ENCODE measurements at places on chromosomes 1 and 21.

- no peak for DNase-seq
These were observed 1.0 kb upstream of the EXO1 start for GRCh38 chr1:241846862-241847539.

DNA sequence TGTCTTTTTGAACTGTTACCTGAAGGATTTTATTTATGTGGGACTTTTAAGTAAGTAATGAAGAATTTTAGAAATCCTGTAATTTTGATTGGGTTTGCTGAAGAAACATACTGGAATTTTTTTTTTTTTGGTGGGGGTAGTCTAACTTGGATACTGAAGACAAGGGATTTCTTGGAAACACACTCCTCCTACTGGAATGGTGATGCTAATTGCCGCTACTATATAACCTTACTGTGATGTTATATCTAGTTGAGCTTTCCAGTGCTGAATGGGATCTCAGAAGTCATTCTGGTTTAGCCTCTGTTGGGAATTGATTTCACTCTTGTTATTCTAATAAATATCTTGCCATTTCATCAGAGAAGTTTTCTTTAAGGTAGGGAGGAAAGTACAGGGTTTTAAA, 8.4 kb downstream of the PPP2R5A start:
- DNase-seq: no peak

DNA sequence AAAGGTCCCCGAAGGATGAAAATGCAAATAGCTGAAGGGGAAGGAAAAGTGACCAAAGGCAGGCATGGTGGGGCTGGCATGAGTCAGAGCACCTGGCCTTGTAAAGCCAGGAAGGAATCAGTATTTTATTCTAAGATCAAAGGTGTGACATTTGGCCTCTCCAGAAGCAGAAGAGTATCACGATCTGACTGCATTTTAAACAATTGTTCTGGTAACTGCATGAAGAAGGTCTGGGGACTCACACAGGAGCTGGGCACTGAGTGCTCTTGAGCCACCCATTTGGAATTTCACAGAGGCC, 23.2 kb downstream of the MAB21L3 start:
- no peak for DNase-seq

GRCh38 chr1:172726740-172727139, 67.8 kb downstream of the FASLG start:
- no peak for DNase-seq

GRCh38 chr1:190138702-190139101, 339.0 kb downstream of the BRINP3 start:
- DNase-seq: no peak

DNA sequence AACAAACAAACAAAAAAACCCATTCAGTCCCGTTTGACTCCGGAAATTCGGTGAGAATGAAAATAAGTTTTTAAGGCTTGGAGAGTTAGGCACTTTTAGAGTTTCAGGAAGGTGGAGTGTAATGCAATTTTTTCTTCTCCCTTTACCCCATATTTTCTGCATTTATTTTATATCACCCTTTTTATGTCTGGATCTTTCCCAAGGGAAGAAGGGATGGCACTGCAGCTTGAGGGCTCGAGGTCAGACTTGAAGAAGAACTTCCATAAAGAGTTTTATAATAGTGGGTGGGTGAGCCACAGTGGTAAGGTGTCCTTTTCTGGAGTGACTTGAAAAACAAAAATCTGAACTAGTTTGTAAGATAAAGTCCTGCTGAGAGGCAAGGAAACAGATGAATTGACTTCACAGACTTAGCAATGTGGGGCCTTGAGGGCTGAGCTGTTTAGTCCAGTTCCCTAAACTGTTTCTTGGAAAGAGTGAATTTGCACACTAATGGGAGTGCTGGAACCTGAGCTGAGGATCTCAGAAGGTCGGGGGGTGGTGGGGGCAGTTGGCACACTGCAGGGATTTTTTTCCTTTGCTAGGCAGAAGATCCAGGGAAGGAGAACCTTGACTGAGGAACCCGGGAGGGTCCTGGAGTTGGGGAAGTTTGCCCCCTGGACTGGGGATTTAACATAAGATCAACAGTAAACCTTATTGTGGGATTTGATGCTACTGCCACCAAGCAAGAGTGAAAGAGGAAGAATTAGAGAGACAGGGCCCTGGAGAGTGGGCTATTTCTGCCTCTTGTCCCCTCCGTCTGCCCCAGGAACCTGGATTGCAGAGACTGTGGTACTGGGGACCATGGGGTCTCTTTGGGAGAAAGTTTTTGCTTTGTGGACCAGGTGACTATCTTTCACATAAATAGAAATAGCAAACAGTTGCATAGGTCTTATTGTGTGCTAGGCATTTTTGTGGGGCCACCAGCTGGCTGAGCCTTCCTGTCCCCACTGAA, 1.8 kb upstream of the MEX3A start:
- DNase-seq: no peak

DNA sequence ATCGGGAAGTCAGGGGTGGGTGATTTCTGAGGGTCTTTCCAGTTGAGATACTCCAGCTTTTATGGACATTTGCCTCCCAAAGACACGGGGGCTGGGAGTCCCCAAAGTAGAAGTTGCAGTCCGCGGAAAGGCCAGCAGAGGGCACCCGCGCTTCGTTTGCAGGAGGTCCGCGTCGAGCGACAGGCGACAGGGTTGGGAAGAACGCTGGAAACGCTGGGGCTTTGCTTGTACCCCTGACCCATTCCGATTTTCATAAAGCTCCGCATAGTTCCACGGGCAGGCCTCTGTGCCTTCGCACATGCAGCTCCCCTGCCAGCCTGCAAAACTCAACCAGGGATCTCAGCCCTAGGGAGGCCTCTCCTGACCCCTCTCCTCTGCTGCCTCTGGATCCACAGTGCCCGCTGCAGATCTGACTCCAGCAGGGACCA, 44.2 kb upstream of the LAPTM5 start:
- DNase-seq: peak; percentile 81

GRCh38 chr1:241698177-241698576, 46.1 kb downstream of the WDR64 start:
- no peak for DNase-seq

DNA sequence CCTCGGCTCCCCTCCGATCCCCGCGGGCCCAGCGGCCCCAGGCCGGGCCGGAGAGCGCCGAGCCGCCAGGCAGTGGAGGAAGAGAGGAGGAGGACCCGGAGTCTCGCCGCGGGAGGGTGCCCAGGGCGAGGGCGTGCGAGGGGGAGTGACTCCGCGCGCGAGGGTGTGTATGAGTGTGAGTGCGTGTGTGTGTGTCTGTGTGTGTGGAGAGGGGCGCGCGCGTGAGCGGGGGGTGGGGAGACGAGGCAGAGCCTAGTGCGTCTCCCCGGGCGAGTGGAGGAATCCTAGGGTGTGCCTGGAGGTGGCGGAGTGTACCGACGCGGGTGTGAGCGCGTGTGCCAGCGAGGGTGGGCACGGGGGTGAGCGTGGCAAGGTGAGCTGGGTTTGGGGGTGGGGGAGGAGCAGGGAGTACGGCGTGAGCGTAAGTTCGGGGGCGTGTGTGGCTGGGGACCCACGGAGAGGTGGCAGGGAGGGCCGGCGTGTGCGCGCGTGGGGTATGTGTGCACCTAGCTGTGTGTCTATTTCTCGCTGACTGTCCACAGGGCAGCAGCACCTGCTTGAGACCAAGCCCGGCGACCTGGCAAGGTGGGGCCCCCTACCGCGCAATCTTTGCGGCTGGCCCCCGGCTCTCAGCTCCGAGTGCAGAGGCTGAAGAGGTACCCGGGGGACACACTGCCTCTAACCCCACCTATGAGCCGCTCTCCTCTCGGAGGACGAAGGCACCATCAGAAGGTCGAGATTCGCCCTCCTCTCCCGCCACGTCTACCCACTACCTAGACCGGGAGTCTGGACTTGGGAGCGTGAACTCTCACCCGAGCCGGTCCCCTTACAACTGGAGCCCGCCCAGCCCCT, 784 bp upstream of the KCND3 start:
- DNase-seq: no peak

- DNase-seq: no peak
These were observed 154.6 kb downstream of the SLC30A10 start for GRCh38 chr1:219773775-219774174.

- no peak for DNase-seq
These were observed 48.4 kb upstream of the IGSF5 start for GRCh38 chr21:39696618-39697017.

- no peak for DNase-seq
These were observed 106.4 kb upstream of the PBX1 start for GRCh38 chr1:164452549-164452948.

- DNase-seq: no peak
These were observed 556.5 kb downstream of the PTBP2 start for GRCh38 chr1:97277891-97278654.

GRCh38 chr21:43270800-43271301, 102.0 kb downstream of the CRYAA start:
- DNase-seq: no peak

DNA sequence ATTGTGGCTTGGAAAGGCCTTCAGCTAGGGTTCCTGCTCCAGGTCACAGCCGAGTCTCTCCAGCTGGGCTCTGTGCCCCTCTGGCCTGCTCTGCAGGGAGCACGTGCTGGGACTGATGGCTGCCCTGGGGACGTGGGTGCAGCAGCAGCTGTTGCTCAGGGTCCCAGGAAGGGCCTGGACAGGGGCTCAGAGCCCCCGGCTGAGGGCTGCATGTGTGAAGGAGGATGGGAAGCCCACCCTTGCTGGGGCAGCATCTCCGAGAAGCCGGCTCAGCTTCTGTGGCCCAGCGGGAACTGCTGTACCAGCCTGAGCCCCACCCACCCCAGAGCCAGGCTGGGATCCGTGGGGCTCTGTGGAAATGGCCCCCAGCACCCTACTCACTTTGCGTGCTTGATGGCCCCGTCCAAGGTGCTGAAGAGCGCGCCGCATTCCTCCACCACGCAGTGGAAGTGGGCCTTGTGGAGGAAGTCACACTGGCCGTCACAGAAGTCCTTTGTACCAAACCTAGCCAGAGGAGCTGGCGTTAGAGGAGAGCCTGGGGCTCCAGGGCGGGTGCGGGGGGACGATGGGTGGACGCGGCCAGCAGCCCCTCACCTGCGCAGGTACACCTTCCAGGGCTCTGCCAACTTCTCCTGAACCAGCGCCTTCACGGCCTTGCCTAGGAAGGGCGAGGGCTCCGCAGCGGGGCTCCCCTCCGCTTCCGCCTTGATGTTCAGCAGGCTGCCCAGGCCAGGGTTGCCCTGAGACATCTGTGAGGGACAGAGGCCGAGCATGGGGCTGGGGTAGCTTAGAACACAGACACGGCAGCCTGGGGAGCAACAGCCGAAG, 147.5 kb downstream of the CASZ1 start:
- no peak for DNase-seq

DNA sequence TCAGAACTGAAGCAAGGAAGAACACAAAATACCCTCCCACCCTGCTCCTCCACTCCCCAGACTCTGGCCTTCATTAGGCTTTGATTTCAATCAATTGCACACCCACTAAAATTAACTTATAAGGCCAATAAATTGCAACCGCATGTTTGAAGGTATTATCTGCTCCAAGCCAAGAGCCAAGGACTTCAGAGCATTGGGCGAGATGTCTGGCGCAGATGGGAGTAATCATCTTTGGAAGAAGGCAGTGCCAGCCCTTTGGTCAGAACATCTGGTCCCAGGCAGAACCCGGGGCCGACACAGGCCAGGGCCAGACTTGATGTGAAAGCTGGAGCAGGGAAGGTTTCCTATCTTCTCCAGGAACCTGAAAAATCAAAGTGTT, 60.0 kb downstream of the SLC66A1 start:
- no peak for DNase-seq

GRCh38 chr1:29186707-29187106, 5.0 kb upstream of the SRSF4 start:
- no peak for DNase-seq

DNA sequence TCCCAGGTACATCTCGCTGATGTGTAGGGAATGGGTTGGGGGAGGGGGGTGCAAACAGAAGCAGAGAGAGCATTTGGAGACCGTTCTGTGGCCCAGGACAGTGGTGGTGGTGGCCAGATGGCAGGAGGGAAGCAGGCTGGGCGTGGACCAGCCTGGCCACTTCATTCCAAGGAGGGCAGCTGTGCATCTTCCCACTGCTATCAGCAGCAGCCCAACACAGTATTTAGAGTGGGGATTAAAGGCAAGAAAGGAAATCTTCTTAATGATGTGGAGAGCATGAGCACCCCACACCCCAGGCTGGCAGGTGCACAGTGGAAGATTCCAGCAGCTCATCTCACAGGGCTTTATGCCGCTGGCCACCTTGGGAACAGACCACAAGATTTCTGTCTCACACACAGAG, 198.7 kb downstream of the NPHP4 start:
- no peak for DNase-seq

GRCh38 chr1:7954683-7955082, 6.8 kb upstream of the PARK7 start:
- DNase-seq: no peak

- DNase-seq: no peak
These were observed 29.6 kb upstream of the AGL start for GRCh38 chr1:99820546-99820945.

- DNase-seq: no peak
These were observed 2.2 kb upstream of the KCNA3 start for GRCh38 chr1:110676970-110677369.

GRCh38 chr1:43304314-43304681, 3.5 kb downstream of the TIE1 start:
- no peak for DNase-seq

DNA sequence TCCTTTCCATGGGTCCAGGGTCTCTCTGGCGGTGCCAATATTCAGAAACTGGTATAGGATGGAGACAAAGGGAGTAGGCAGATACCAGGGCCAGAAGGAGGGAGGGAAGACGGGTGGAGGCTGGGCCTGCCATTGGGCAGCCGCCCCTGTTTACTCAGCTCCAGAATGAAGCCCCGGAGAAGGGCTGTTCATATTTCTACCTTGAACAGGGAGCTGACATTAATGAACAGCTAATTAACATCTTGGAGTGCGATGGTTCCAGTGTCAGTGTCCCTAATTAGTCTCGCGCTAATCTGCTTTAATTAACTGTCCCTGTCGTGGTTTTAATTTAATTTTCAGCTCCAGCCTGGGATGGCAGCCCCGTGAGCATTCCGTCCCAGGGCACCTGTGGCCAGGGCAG, 113.8 kb downstream of the EPHB2 start:
- DNase-seq: no peak

DNA sequence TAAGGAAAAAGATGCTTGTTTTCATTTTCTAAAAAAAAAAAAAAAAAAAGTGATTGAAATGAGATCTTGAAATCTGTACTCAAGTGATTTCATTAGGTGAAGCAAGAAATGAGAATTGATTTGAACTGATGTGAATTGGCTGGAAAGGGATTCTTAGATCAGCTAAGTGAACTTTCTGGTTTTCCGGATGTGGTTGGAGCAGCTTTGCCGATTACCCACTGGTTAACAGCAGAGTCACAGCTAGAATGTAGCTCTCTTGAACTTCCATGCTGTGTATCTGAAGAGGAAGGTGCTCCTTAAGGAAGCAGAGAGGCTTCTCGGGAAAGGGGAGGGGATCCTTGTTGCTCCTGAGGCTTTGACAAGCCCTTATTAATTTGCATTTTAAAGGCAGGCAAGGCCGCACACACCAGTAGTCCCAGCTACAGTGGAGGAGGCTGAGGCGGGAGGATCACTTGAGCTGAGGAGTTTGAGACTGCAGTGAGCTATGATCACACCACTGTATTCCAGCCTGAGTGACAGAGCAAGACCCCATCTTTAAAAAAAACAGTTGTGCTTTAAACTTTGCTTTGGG, 28.7 kb upstream of the PWP2 start:
- DNase-seq: no peak

All from activated gamma-delta T cell treated with Interleukin-2 at 50 U/mL for 16 hours (primary cell).